T-helper 2 cell treated with Interferon-gamma antibody and Interleukin-4, amounts not matched to agents 5 μg/mL and 100 μg/mL, for 36 hours (primary cell): ENCODE measurements at places on chromosomes 2 and 18.
A peak's percentile ranks its signal among the peaks of the same experiment; 100 is the strongest.

DNA sequence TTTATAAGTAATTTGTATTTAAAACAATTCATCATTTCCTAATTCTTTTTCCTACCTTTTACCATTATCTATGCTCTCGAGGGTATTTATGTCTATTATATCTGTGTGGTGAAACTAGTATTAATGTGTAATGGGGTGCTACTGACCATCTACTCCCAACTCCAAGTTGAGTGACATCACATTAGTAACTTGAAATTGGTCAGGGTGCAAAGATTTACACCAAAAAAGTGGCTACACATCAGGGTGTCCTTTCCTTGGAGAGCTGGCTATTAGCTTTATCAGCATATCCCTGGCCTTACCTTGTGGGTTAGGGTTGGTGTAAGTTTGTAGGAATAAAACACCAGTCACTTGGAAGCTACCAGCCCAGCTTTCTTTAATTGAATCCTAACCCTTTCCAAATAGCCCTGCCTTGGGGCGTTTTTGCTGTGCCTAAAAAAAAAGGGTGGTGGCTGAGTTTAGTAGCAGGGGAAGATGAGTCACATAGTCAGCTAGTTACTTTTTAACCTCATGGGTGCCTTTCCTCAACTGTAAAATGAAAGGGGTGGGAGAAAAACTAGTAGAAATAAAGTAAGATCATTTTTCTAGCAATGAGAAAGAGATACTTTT lies 14.0 kb downstream of the ANXA4 start:
- peak; percentile 33 for DNase-seq
- H3K27ac ChIP-seq, result peak overlapping the region; percentile 77
- peak overlapping the region; percentile 64 for H3K4me3 ChIP-seq
- H3K4me1 ChIP-seq, result peaks cover 28% of the 10 kb centered on the region

- no peaks in the 10 kb centered on the region for H3K4me1 ChIP-seq
- no peaks in the 10 kb centered on the region for H3K36me3 ChIP-seq
- no peak for DNase-seq
Measured at GRCh38 chr18:41828137-41828536, 126.9 kb upstream of the PIK3C3 start.

DNA sequence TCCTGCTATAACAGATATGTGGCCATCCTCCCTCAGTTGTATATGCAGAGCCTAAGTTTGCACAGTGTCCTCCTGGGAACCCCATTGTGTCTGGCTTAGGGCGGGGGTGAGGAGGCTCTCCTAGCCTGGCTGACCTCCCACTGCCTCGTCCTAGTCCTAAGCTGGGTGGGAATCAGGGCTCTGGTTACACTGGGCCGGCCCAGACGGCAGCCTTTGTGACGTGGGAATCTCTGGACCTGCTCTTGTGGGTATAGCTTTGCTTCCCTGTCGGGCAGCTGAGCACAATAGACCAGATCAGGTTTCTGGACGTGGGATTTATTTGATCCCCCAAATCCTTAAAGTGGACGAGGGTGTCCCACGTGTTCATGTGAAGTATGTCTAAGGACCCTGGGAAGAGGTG lies 2.9 kb downstream of the ACKR3 start:
- no peaks in the 10 kb centered on the region for H3K36me3 ChIP-seq
- DNase-seq, result no peak
- H3K27me3 ChIP-seq, result peaks cover 6% of the 10 kb centered on the region
- H3K4me1 ChIP-seq, result peaks cover 18% of the 10 kb centered on the region

- H3K27ac ChIP-seq, result no peak overlapping the region
- H3K27me3 ChIP-seq, result peaks cover 26% of the 10 kb centered on the region
- no peaks in the 10 kb centered on the region for H3K4me1 ChIP-seq
Measured at GRCh38 chr2:176566496-176566895, 297.3 kb downstream of the MTX2 start.

DNA sequence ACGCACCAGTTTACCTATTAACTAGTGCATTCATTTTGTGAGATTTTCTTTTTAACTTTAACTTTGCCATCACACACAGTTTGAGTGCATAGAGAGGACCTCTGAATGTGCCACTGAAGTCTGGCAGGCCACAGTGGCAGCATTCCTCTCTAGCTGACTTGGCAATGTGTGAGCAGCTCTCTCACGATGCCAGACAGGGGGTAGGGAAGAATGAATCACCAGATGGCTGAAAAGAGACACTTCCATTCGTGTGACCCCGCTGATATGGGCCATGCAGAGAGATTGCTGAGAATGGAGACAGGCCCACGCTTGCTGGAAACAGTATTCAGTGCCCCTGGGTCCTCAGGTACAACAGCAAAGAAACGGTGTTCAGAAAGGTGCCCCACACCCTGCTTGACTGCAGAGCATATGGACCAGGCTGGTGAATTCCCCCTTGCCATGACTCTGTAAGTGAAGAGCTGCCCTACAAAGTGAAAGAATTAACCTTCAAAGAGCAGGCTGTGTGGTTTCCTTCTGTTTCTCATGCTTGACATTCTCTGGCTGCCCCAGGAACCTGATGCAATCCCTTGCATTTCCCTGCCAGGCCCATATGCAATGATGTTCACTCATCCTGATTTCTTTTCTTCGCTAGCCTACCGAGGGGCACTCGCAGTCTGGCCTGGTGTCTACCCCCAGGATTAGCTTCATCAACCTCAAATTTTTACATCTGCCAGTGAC lies 236.1 kb downstream of the CDH20 start:
- H3K27me3 ChIP-seq, result no peaks in the 10 kb centered on the region
- no peak overlapping the region for H3K4me3 ChIP-seq
- no peak for DNase-seq
- no peaks in the 10 kb centered on the region for H3K4me1 ChIP-seq
- no peaks in the 10 kb centered on the region for H3K36me3 ChIP-seq

DNA sequence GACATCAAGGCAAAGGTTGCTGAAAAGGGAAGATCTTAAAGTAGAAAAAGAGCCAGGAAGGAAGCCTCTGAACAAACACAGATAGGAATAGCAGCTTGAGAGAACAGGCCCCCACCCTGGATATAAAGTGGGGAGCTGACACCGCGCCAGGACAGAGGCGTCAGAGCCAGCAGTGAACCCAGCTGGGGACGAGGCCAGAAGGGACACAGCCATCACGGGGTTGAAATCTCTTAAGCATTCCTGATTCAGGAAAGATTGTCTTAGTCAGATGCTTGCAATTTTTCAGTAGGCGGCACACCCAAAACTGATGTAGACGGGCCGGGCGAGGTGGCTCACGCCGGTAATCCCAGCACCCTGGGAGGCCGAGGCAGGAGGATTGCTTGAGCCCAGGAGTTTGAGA lies 93.8 kb upstream of the PHLPP1 start:
- no peak overlapping the region for H3K4me3 ChIP-seq
- peaks cover 22% of the 10 kb centered on the region for H3K27me3 ChIP-seq
- no peak for DNase-seq
- no peaks in the 10 kb centered on the region for H3K36me3 ChIP-seq

DNA sequence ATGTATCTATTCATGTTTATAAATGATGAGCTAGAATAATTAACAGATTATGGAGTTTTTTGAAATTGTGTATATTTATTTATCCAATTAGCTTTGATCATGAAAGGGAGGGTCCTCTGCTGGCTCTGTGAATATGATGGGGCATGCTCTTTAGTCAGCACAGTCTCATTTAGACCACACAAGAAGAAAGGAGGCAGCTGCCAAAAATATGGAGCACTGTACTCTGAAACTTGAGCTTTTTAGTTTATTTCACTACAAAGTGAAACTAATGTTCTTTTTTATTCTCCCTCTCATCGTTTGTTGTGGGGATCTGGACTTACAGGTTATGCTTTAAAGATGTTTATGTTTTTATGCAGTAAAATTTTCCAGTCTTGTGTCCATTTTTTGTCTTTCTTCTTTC lies 266.9 kb upstream of the GULP1 start:
- DNase-seq, result no peak
- H3K27ac ChIP-seq, result no peak overlapping the region
- no peaks in the 10 kb centered on the region for H3K4me1 ChIP-seq

- DNase-seq, result peak; percentile 5
- H3K27me3 ChIP-seq, result no peaks in the 10 kb centered on the region
- H3K4me1 ChIP-seq, result peaks cover 26% of the 10 kb centered on the region
- peak overlapping the region; percentile 92 for H3K27ac ChIP-seq
- H3K36me3 ChIP-seq, result peaks cover 17% of the 10 kb centered on the region
Measured at GRCh38 chr2:46615986-46616485, 136.7 kb downstream of the TMEM247 start.

- no peak overlapping the region for H3K4me3 ChIP-seq
- no peaks in the 10 kb centered on the region for H3K27me3 ChIP-seq
- DNase-seq, result no peak
- H3K27ac ChIP-seq, result no peak overlapping the region
- H3K36me3 ChIP-seq, result peaks cover 12% of the 10 kb centered on the region
Measured at GRCh38 chr2:158619496-158619895, 162.7 kb downstream of the PKP4 start.

- peaks cover 3% of the 10 kb centered on the region for H3K27me3 ChIP-seq
- no peak overlapping the region for H3K27ac ChIP-seq
- no peaks in the 10 kb centered on the region for H3K36me3 ChIP-seq
- no peak for DNase-seq
- no peaks in the 10 kb centered on the region for H3K4me1 ChIP-seq
Measured at GRCh38 chr2:99851089-99851488, 291.3 kb downstream of the AFF3 start.

DNA sequence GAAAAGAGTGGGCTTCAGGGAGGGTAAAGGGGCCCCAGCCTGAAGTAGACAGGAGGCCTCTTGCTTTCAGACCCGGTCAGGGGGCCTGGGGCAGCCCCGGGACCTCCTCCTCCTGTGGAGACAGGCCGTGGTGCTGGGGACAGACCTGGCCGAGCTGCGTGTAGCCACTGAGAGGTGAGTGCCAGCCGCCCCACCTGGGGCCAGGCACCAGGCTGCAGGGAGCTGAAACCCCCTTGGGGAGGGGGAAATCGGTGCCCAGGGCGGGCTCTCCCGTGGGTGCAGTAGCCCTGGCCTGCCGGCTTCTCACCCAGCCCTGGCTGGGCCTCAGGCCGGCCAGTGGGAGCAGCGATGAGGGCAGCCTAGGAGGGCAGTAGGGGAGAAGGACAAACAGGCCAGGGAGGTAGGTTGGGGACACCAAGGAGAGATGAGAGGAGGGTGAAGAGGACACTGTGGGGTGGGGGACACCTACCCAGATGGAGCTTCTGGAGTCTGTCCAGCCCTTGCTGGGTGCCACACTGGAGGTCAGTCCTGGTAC lies 24.0 kb downstream of the CROCC2 start:
- H3K4me1 ChIP-seq, result peaks cover 2% of the 10 kb centered on the region
- H3K36me3 ChIP-seq, result no peaks in the 10 kb centered on the region
- no peak overlapping the region for H3K27ac ChIP-seq

DNA sequence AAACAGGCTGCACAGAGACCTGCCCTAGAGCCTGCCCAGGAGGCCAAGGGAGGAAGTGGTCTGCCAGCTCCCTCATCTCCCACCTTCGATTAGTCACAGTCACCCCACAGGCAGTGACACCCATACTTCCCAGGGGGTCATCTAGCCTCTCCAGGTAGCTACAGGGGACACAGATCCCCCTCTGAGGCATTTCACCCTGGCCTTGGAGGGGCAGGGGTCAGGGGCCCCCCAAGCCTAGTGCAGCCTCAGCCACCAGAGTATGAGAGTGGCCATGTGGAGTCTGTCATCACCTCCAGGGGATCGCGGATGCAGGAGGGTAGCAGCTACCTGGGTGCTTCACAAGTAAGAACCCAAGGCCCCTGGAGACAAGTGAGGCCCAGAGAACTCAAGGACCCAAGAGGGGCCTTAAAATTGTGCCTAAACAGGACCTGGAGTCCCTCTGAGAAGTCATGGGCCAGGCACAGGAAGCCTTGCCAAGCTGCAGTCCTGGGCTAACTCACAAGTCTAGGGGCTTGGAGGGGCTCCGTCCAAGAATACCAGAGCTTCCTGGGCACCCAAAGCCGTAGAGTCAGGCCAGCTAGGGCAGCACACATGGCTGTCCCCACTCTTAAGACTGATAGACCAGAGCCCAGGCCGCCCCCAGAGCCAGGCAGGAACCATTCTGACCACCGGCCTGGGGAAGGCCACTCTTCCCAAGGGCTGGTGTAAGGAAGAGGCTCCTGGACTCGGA lies 354.3 kb upstream of the ID2 start:
- H3K36me3 ChIP-seq, result no peaks in the 10 kb centered on the region
- peaks cover 48% of the 10 kb centered on the region for H3K4me1 ChIP-seq
- no peak overlapping the region for H3K4me3 ChIP-seq
- H3K27me3 ChIP-seq, result peaks cover 22% of the 10 kb centered on the region
- DNase-seq, result no peak

DNA sequence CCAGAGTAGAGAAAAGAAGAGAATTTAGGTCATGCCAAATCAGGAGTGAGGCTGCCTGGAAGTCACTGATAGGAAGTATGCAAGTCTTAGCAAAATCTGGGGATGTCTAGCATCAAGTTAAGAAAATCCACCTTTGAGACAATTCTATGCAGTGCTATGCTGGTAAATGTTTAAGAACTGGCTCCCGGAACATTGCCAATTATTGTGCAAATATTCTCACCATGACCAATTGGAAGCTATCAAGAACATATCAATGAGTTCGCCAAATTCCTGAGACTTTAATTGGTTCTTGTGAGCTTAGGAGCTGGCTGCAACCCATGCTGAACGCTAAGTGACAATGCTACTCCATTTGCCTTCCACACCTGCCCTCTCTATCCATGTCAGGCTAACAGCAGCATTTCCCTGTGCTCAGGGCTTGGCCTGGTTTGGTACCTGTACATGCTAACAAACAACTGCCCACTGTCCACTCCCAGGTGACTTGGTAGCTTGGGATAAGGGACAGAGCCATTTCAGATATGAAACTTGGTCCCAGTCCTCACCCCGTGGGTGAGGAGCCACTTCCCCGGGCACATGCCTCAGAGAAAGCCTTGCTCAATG lies 172.9 kb upstream of the KLHL29 start:
- DNase-seq, result no peak
- H3K36me3 ChIP-seq, result no peaks in the 10 kb centered on the region
- no peaks in the 10 kb centered on the region for H3K4me1 ChIP-seq
- no peak overlapping the region for H3K27ac ChIP-seq

DNA sequence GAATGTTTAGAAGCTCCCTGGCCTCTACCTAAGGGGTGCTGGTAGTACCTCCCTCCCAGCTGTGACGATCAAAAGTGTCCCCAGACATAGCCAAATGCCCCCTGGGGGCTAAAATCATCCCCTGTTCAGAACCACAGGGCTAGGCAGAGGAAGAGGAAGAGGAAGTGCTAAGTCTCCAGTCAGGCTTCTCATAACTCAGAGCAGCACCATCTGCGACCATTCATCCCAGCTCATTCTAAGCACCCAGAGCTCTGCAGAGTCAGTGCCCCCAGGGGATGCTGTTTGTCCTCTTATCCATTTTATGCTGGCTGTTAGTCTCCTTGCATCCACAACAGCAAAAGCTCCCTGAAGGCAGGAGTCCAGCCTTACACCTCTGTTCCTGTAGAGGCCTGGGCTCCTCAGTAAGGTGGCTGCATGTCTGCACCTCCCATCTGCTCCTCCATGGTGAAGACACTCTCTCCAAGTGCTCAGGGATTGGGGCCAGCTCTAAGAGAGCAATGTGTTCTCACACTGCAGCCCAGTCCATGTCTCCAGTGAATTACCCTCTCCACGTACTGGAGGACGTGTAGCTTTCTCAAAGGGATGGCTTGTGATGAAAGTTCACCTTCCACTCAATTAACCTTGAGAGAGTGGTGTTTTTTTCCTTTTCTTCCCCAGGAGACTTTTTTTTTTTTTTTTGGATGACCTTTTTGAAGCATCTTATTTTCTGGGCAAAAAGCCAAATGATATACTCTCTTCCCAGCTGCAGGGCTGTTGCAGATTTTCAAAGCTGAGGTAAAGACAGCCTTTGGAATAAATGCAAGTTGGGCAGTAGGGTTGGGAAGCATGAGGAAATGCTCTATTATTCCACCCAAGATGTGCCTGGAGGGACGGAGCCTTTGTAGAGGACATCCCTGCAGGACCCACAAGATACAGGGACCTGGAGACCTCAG lies 158.9 kb upstream of the SLC14A2 start:
- H3K4me1 ChIP-seq, result no peaks in the 10 kb centered on the region
- H3K4me3 ChIP-seq, result no peak overlapping the region
- no peaks in the 10 kb centered on the region for H3K36me3 ChIP-seq
- no peaks in the 10 kb centered on the region for H3K27me3 ChIP-seq
- DNase-seq, result no peak
